Stimulated activated CD8-positive, alpha-beta memory T cell treated with anti-CD3 and anti-CD28 coated beads, Interleukin-2, amount 100 ng/mL, for 48 hours (primary cell): ENCODE measurements at places on chromosomes 13 and 19.

DNA sequence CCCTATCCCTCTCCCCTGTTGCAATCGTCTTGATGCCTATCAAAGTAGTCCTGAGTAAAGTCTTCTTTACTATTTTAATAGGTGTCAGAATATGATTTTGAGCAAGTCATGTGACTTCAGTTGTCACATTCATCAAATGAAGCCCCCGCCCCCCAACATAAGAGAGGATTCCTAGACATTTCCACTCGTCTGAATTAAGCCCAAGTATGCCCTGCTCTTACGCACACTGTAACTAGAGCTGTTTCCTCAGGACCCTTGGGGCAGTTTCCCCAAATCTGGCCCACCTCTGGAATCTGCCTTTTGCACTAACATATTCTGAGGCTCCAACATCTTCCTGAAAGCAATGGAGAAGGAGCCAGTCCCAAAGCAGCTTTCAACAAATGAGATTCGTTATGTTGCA is 25.5 kb downstream of the SACS start:
- DNase-seq = no peak

DNA sequence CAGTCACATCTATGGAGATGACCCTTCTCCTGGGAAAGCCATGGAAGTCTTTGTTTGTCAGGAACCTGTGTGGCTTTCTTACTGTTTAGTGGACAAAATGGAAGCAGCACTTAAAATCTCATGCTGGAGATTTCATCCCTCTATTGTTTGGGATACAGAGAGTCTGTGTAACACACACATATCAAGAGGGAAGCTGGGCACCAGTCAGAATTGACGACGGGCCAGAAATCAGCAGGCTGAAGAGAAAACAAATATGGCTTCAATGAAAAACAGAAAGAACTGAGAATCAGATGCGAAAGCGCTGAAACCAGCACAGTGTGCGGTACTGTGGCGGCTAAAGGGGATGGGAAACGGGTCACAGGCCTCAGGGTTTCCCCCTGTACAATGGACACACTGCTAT is 72.2 kb upstream of the WASF3 start:
- no peak for DNase-seq

GRCh38 chr19:16252459-16253205 is 54.9 kb downstream of the AP1M1 start:
- DNase-seq = no peak

DNA sequence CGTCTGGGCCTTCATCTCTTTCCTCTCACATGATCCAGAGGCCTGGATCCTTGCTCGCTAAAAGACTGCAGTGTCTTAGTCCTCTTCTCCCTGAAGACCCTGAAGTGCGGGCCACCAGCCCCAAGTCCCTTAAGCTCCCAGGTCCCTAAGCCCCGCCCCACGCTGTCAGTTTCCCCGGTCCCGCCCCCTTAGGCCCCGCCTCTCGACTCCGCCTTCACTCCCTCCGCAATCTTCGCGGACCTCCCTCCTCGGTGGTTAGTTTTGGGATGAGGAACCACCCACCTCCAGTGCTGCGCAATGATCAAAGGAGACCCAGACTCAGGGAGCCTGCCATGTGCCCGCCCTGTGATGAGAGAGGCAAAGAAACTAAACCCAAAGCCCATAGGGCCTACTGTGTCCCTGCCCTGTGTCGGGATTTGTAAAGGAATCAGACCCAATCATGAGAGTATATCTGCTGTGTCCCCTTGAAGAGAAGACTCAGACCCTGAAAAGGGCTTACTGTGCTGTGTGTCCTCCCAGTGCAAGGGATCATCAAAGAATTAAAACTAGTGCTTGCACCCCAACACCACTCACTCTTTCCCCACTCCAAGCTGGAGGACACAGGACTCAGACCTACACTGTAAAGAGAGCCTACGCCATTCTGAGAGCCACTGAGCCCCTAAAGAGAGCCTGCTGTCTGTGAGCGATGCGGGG is 3.0 kb upstream of the COX6B1 start:
- peak; percentile 82 for DNase-seq

- DNase-seq = no peak
Observed at GRCh38 chr13:97030705-97031452, 36.6 kb upstream of the OXGR1 start.

- no peak for DNase-seq
Observed at GRCh38 chr13:38866649-38867048, 124.0 kb downstream of the STOML3 start.

DNA sequence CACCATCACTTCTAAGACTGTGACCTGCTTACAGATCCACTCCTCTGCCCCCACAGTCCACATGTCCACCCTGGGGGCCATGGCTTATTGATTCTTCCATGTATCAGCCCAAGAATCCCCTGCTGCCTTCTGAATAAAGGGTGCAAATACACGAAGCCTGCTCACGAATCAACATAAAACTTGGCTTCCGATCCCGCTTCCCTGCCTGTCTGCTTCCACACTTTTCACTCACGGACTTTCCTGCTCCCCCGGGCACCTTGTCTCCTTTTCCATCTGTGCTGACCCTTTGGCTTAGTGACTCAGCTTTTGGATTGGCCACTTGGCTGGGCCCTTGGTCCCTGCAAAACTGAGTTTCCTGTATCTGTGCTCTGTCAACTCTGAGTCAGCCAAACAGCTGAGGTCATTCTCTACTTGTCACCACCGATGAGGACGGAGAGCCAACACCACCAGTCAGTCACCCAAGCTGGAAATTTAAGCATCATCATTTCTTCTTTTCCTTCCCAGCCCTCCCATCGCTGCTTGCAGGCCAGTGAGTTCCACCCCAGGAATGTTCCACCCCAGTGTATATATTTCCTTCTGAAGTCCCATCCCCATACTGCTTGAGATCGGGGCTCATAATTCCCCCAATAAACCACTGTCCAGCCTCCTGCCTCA is 11.4 kb upstream of the USP12 start:
- DNase-seq = no peak
